Activated naive CD4-positive, alpha-beta T cell (primary cell): ENCODE measurements at places on chromosomes 2 and 18.

DNA sequence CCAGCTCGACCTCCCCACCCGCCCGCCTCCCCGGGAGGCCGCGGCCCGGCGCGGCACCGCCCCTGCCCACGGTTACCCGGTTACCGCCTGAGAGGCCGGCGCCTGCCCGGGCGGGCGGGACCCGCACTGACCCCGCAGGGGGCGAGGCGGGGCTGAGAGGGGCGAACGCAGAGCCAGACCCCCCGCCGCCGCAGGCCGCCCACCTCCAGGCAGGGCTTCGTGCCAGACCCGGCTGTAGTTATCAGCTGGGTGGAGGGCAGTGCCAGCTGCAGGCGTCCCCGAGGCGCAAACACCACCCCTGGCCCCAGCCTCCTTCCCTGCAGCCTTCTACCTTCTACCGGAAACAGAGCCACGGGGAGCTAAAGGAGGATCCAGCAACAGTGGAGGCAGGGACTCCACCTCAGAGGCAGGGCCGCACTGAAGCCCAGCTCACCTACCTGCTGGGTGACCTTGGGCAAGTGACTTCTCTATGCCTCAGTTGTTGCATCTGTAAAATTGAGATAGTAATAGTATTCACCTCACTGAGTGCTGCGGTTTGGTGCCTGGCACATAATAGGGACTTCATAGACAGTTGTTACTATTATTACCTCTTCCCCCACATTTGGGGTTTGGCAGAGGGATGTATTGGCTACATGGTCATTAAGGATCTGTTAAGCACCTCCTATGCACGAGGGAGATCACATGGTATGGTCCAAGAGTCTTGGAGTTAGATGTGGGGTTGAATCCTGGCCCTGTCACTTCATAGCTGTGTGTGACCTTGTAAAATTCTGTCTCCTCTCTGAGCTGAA, 231.6 kb upstream of the SMAD2 start:
- no peak for DNase-seq

GRCh38 chr18:37320317-37320716, 245.3 kb downstream of the CELF4 start:
- no peak for DNase-seq

GRCh38 chr2:38122344-38122743, 46.4 kb upstream of the CYP1B1 start:
- DNase-seq: no peak

DNA sequence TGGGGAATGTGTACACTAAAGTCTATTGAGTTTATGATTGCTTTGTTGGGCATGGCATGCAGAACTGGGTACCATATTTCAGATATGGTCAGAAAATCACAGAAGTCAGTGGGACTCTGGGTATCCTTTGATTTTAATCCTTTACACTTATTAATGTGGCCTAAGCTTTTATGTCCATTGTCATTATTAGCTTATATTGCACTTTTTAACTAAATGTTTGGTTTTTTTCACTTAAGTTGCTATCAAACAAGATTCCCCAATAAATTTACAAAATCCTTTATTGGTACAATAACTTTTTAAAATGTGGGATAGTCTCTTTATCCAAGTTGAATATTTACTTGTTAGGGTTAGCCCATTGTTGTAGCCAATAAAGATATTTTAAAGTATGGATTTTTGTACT, 234.1 kb upstream of the NRP2 start:
- no peak for DNase-seq

- DNase-seq: no peak
Observed at GRCh38 chr18:906416-907114, 1.9 kb downstream of the ADCYAP1 start.
